WERI-Rb-1 (cell line): ENCODE measurements at places on chromosomes 16 and 17.

- no peak for DNase-seq
Measured at GRCh38 chr17:48451489-48451888, 21.5 kb upstream of the SKAP1 start.

GRCh38 chr17:21286066-21286770, 1.7 kb downstream of the MAP2K3 start:
- no peak for DNase-seq

GRCh38 chr17:82930924-82931698, 91.3 kb upstream of the ZNF750 start:
- DNase-seq: no peak

DNA sequence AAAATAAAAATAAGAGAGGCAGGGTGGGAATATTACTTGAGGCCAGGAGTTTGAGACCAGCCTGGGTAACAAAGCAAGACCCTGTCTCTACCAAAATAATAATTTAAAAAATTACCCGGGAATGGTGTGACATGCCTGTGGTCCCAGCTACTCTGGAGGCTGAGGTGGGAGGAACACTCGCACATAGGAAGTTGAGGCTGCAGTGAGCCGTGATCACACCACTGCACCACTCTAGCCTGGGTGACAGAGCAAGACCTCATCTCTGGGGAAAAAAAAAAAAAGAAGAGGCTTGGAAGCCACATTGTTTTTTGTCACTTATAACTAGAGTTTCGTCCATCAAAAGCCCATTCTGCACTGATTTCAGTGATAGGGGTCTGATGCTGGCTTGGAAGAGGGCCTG, 3.3 kb upstream of the TMEM235 start:
- no peak for DNase-seq

DNA sequence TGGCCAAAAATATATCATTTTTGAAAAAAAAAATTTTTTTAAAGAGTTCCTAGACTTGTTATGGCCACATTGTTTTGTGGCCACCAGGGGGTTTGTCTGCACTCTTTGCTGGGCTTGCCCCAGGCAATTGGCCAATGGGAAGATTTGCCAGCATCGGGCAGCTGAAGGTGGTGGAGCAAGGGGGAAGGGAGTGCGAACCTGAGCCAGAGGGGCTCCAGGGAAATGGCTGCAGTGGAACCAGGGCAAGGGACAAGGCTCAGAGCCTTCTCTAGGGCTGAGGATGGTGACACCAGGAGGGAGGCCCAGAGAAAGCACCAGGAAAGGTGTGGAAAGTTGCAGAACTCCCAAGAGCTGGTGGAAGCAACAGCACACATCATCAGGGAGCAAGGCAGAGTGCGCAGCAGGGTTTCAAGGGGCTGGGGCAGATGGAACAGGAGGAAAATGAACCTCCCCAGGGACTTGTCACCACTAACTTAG, 15.5 kb upstream of the CMIP start:
- peak; percentile 16 for DNase-seq

DNA sequence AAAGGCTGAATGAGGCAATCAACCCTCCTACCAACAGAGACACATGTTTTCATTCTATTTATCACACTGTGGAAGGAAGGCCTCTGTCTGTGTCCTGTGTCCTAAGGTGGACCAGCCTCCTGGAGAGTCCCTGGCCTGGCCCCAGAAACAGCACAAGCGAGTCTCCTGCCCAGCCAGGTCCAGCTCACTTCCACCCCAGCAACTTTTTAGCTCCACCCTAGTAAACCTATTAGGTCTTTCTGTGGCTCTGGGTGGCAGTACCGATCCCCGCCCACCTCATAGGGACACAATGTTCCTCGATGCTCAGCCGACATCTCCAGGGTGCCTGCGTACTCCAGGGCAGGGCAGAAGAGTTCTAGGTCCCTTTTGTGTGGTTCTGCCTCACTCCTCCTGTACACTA, 10.7 kb downstream of the DRC3 start:
- no peak for DNase-seq

- DNase-seq: peak; percentile 84
Measured at GRCh38 chr17:40310882-40311391, 2.0 kb downstream of the RARA start.

GRCh38 chr16:88522276-88522949, 47.8 kb upstream of the ZC3H18 start:
- DNase-seq: no peak

DNA sequence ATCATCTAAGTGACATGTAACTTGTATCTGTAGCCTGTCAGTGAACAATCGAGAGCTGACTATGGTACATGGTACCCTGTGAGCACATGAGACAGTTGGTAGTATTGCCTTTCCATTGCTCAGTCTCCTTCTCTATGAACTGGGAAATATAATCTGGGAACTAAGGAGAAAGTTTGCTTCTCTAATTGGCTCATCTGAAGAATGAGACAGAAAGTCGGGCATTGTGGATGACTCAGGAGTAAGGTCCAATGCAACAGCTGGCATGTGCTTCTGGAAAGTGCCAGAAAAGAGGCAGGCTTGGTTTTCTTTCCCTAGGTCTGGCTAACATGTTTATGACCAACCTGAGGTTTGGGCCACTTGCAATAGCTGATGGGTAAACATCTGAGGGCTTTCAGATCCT, 51.9 kb downstream of the ZZEF1 start:
- no peak for DNase-seq

GRCh38 chr16:57061084-57061905, 31.1 kb upstream of the CPNE2 start:
- peak; percentile 49 for DNase-seq

DNA sequence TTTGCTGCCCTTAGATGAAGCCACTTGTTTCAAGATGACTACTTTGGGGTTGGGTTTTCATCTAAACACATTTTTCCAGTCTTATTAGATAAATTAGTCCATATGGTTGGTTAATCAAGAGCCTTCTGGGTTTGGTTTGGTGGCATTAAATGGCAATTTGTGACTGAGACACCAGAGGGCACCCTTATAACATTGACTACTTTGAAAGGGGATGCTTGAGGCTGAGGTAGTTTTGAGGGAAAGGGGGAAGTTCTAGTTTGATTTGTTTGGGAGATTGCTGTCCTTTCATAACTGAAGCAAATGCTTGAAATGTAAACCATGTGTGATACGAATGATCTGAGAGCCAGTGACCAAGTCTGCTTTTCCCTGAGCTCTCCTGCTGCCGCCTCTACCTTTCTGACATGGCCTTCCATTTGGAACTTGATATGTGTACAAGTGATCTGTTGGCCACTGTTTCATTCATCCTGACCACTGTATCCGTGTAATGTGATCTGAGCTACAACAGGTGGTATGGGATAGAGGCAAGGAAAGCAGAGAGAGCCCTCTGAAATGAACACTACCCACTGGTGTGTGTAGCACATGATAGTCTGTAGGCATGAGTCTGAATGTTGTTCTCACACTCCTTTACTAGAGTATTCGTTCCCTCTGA, 5.8 kb upstream of the RARA start:
- DNase-seq: peak; percentile 67

GRCh38 chr17:2068519-2069051, 13.7 kb downstream of the HIC1 start:
- DNase-seq: peak; percentile 90

- DNase-seq: no peak
Measured at GRCh38 chr17:77142689-77143088, 1.9 kb downstream of the SEC14L1 start.

DNA sequence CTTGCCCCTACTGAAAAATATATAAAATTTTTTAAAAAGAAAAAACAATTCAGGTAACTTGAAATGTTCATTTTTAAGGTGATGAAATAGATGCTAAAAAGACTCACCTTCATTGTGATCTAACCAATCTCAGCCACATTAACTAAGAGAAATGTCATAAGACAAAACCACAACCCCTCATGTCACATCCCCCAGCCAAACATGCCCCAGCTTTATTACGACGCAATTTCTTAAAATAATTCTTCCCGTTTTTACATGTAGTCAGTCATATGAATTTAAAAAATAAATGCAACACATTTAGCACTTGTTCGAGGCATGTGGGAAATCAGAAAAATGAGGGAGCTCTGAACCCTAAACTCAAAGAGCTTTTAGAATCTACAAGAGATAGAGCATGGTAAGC, 9.5 kb downstream of the AMFR start:
- no peak for DNase-seq

GRCh38 chr16:20883554-20884239, 16.5 kb downstream of the DCUN1D3 start:
- DNase-seq: no peak

- no peak for DNase-seq
Measured at GRCh38 chr16:48318630-48319029, 66.6 kb downstream of the SIAH1 start.

GRCh38 chr16:56931271-56931891, 561 bp upstream of the HERPUD1 start:
- no peak for DNase-seq

GRCh38 chr16:84597931-84598351, 19.9 kb downstream of the COTL1 start:
- no peak for DNase-seq

GRCh38 chr16:53091466-53092211, 36.8 kb downstream of the CHD9 start:
- DNase-seq: no peak

DNA sequence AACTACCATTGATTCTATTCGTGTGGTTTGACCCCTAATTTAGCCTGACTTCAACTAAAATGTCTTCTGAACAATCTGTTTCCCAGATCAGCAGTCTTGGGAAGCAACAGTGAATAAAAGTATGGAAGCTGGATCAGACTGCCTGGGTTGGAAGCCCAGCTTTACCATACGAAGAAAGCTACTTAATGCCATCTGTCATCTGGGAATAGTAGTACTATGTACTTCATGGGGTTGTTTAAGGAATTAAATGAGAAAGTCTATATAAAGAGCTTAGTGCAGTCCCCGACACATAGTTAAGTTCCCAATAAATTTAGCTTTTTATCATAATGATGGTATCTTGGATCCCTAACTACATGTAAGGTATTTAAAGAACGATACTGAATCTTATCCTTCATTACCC, 151.5 kb upstream of the ERCC4 start:
- no peak for DNase-seq

DNA sequence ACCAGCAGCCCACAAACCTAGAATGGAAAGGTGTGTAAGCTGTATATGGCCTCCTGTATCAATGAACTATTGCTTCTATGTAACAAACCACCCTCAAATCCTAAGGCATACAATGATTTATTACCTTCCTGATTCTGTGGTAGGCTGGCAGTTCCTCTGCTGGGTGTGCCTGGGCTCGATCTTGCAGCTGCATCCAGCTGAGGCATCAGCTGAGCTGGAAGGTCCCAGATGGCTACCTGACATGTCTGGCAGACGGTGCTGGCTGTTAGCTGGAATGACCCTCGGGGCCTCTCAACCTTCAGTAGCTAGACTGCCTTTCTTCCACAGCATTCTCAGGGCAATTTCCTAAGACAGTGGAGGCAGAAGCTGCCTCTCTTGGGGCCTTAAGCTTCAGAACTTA, 152.7 kb downstream of the RAB11FIP4 start:
- no peak for DNase-seq

- DNase-seq: peak; percentile 89
Measured at GRCh38 chr17:40317345-40317873, 8.4 kb downstream of the RARA start.

- no peak for DNase-seq
Measured at GRCh38 chr17:15444805-15445204, 22.6 kb downstream of the CDRT4 start.

GRCh38 chr17:7204828-7205461, 14.7 kb downstream of the DLG4 start:
- peak; percentile 97 for DNase-seq

DNA sequence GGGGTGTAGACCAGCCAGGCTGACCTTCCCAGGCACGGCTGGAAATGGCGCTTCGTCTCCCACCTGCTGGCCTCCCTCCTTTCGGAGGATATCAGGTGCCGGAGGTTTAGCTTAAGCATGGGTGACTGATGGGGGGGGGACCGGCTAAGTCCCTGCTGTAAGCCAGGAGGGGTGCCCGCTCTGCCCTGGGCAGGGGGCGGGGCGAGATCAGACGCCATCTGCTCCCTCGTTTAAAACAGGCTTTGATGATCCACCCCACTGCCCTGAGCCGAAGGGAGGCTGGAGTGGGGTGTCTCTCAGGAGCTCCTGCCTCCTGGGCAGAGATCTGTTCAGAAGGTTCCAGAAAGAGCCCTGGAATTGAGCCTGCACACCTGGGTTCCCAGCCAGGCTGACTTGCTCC, 26.0 kb downstream of the C16orf74 start:
- DNase-seq: peak; percentile 92

- DNase-seq: no peak
Measured at GRCh38 chr17:61904094-61904710, 23.6 kb downstream of the INTS2 start.

- no peak for DNase-seq
Measured at GRCh38 chr16:70750893-70751467, 50.0 kb downstream of the VAC14 start.
